ELF-1 (cell line): ENCODE measurements at places on chromosomes 3 and 15.

DNA sequence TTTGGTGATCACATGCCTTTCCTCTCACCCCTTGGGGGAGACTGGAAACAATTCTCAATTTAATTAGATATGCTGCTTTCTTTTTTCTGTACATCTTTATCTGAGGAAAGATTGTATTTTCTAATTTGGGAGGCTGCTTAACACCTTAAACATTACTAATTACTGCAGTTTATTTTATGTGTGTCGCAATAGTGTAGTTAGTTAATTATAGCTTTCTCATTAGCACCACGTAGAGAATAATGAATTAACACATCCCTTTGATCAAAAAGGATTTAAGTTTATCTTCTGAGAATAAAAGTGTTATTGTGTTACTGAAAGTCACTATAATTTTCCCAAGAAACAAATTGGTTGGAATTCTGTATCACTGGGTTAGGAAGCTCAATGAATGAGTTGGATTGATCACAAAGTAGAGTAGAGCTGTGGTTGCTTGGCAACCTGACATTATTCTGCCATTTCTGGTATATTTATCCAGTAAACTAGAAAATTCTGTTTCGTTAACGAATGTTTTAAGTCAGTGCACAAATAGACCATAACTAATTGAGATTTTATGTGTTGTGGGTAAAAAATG, 4.3 kb downstream of the CHL1 start:
- no peak for DNase-seq

DNA sequence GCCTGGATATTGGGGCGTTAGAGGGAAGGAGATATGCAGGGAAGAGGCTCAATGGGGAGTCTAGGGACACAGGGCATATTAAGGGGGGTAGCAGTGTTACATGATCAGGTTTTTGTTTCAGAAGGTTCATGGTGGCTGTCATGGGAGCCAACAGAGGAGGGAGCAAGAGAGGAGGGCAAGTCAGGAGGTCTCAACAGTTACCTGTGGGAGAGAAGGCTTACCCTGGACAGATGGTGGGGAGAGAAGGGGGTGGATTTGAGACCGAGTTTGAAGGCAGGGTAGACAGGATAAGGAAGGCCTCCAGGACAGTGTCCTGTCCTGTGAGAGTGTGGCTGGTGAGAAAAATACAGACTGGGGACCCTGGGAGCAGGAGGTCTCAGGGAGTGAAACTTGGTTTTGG, 3.8 kb upstream of the WNT7A start:
- no peak for DNase-seq

DNA sequence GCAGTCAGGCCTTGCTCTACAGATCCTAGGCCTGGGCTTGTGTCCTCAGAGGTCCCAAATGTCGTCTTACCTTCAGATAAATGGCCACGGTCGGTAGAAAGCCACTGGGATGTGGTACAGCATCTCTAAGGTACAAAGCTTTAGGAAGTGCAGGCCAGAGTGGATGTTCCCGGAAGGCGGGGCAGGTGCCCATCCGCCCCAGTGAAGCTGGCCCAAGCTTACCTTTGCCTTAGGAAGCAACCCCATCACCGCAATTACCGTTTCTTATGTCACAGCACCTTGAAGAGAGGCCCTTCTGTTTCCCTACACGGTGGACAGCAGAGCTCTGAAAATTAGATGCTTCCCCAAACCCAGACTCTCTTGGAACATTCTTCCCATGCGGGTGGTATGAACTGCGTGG, 240.1 kb upstream of the LYSMD4 start:
- no peak for DNase-seq

- no peak for DNase-seq
These were observed 149.6 kb upstream of the TBL1XR1 start for GRCh38 chr3:177346878-177347277.

- DNase-seq: peak; percentile 50
These were observed 1.3 kb downstream of the FRMD5 start for GRCh38 chr15:44193651-44194322.

DNA sequence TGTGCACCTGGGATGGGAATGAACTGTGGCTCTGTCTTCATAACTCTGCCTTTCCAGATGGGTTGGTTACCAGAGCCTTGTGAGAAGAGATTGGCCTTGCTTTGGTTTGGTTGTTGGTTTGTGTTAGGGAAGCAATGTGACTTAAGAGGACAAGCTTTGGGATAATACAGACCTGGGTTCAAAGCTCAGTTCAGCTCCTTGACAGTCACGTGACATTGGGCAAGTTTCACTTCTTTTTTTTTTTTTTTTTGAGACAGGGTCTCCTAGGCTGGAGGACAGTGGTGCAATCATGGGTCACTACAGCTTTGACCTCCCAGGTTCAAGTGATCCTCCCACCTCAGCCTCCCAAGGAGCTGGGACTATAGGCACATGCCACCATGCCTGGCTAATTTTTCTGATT, 42.7 kb downstream of the CORO2B start:
- DNase-seq: no peak

DNA sequence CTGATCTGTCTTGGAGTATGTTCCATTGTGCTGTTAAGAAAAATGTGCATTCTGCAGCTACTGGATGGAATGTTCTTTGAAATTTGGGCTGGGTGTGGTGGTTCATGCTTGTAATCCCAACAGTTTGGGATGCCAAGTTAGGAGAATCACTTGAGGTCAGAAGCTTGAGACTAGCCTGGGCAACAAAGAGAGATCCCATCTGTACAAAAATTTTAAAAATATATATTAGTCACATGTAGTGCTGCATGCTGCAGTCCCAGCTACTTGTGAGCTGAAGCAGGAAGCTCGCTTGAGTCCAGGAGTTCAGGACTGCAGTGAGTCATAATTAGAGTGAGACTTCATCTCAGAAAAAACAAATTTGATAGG, 62.8 kb upstream of the PLSCR4 start:
- DNase-seq: no peak

DNA sequence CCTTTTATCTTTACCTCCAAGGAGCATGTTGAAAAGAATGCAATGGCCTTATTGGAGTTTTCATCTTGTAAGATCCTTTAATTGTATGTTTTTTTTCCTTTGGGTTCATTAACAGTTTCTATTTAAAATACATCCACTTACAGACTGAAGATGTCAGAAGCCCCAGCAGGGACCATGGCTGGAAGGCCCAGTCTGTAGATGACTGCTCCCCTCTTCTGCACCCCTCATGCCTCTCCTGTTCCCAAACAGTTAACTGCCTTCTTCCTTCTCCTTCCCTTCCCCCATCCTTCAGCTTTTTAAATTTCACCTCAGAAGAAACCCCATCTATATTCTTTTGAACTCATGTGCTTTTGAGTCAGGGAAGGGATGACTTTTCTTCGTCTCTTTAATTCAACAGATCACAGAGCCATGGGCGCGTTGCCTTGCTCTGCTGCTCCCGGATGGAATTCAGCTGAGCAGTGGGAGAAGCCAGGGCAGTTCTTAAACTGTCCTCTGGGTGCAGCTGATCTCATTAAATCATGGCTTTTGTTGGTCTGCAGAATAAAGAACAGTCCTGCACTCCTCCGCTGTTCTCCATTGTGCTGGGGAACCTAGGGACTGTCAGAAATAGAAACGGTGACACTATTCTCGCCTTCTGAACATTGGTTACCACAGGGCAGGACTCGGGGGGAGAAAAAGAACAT, 71.5 kb upstream of the EIF1B start:
- DNase-seq: peak; percentile 44

DNA sequence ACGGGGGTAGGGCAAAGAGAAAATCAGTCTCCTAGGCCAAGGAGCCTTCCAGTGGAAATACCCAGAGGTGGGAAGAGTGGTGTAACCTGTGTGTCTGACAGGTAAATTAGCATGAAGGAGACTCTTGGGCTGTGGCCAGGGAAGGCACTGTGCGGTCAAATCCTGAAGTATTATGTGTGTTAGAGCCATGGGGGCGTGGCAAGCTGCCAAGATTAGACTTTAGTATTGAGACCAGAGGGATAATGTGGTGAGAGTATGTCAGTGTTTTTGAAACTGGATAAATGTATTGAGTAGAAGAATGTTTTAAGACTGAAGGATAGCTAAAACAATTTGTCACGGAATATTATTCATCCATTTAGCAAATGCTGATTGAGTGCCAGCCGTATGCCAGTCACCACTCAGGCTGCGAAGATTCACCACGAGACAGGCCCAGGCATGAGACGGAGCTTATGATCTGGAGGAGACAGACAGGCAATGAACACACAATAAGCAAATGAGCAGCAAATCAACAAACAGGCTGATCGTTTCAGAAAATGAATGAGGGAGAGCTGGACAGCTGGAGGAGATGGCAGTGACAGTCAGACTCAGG, 445.9 kb downstream of the MCTP2 start:
- DNase-seq: no peak

DNA sequence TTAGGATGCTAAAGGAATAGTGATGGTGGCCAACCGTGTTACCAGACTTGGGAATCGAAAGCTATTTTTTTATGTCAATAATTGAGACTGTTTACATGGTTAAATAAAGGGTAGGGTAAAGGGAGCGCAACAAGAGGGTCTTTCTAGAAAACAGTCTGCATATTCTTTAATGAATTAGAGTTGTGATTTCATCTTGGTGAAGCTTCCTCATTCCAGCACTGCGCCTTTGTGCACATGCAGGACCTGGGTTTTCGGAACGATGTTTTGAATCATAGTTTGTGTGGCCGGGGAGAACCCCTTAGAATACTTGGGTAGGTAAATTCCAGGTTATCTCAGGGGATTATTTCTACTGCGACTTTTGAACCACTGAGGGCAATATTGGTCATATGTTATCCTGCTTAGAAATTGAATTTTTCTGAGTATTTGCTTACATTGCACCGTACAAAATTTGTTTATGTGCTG, 1.3 kb downstream of the PIK3CA start:
- no peak for DNase-seq

DNA sequence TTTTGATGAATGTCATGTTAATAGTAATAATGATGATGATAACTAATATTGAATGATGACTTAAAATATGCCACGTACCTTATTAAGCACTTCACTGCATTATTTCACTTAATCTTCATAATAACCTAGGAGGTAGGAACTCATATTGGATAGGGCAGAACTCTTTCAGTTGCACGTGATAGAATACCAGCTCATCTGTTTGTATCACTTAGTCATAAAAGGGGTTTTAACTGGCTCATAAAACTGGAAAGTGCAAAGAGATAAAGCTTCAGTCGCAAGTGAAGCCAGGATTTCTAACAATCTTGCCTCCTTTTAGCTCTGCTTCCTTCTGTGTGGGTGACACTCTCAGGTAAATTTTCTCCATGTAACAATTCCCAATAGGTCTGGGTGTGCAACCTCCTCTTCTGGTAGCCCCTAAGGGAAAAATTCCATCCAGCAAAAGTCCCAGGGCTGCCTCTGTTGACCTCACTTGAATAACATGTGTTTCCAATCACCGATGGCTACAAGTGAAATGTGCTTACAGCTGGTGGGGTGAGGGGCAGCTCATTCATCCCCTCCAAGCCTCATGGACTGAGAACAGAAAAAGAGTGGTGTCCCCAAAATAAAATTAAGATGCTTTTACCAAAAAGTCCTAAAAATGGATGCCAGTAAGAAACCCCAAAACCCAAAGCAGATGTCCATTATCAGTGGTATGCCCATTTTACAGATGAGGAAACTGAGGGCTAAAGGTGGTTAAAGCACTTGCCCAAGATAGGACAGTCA, 9.3 kb downstream of the GXYLT2 start:
- peak; percentile 36 for DNase-seq

GRCh38 chr3:157135671-157136396, 24.1 kb downstream of the CCNL1 start:
- DNase-seq: no peak

GRCh38 chr15:59646277-59646676, 11.0 kb downstream of the GTF2A2 start:
- no peak for DNase-seq

DNA sequence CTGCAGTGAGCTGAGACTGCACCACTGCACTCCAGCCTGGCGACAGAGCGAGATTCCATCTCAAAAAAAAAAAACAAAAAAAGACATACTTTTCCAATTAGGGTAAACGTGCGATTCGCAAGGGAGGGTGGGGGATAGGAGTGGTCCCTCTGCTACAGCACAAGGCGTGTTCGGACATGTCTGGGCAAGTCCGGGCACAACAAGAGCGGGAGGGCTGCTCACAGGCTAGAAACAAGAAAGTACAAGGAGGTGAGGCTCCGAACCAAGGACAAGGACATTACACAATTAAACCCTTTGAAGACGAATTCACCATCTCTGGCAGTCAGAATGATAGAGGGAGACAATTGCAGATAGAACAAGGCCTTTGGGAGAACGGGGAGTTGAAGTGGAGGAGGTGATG, 32.2 kb upstream of the BCL2A1 start:
- peak; percentile 32 for DNase-seq

DNA sequence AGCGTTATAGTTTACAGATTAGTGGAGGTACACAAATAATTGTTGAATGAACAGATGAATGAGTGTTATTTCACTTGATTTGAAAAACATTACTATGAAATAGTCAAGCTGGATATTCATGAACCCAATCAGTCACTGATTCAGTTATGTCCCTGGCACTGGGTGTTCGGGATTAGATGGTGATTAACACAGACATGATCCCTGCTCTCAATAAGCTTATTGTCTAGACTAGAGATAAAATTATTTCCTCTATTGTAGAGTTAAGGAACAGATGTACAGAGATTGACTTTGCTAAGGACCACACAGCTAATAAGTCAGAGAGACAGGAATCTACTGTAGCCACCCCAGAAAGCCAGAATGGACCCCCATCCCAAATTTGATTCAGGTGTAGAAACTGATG, 963 bp downstream of the GRAMD1C start:
- no peak for DNase-seq

GRCh38 chr3:68306571-68306970, 625.8 kb downstream of the TAFA4 start:
- peak; percentile 32 for DNase-seq

- no peak for DNase-seq
These were observed 313.1 kb downstream of the SV2B start for GRCh38 chr15:91413142-91413541.

- no peak for DNase-seq
These were observed 392.9 kb upstream of the ROBO2 start for GRCh38 chr3:76646921-76647562.

GRCh38 chr15:41775651-41776050, 1.4 kb downstream of the MAPKBP1 start:
- DNase-seq: no peak

DNA sequence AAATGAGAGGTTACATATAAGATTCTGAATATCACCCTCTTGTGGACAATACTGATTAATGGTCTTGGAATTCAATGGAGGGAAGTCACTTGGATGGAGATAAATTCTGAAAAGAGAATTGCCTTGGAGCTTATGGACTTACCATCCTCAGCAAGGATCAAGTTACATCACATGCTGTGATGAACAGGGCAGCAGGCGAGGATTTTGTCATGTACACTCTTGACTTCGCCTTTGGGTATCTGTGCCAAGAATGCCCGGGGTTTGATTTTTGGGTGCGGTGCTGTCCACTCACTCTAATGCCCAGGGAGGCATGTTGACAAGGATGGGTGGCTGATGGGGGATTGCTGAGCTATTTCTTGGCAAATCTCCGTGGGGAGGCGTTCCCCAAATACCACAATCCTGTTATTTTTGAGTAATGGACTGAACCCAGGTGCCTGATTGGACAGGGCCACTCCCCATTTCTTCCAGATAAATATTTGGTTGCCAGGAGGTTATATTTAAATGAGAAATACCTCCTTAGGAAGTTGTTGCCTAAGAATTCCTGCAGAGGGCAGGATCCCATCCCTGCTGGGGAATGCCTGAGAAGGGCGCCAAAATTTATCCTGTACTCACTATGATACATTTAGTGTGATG, 96.3 kb downstream of the TPRG1 start:
- DNase-seq: peak; percentile 8

- peak; percentile 39 for DNase-seq
These were observed 24.0 kb upstream of the C3orf70 start for GRCh38 chr3:185176750-185177359.
